ENCODE measurements at places on chromosomes 4 and X.

- DNase-seq = no peak
Measured at GRCh38 chr4:127291316-127291715, 341.4 kb upstream of the INTU start.

- DNase-seq = no peak
Measured at GRCh38 chr4:38967260-38968095, 64.7 kb downstream of the TMEM156 start.

GRCh38 chr4:185708348-185708747 is 103.6 kb downstream of the SORBS2 start:
- DNase-seq = no peak

DNA sequence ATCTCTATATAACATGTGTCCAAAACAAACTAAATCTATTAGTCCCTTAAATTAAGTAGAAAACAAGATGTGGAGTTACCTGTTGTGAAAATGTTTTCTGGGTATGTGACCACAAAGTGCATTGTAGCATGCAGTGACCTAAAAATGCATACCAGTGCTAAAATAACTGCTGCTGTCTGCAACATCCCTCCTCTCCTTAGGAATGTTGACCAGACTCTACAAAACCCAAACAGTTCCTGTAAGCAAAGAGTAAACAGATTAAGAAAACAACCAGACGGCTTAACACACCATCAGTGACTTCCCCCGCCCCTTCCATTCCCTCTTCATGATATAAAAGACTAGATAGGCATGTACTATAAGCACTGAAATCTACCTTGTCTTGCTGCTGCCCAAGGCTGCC is 15.8 kb upstream of the RAB33B start:
- DNase-seq = no peak

DNA sequence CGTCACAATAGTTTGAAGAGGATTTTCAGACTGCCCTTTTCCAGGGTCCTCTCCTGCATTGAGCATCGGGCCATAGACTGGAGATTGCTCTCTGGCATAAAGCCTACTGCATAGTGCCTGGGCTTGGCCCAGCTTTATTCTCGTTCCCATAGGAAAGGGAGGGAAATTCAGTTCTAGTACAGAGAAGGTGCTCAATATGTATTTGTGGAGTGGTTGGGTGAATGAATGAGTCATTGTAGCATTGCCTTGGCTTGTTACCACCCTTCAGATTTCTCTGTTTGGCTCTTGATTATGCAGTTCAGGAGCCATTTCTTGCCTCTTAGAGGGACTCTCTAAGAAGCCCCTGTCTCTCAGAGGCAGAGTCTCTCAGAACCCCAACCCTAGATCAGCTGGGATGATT is 2.6 kb downstream of the TMEM35A start:
- DNase-seq = no peak

DNA sequence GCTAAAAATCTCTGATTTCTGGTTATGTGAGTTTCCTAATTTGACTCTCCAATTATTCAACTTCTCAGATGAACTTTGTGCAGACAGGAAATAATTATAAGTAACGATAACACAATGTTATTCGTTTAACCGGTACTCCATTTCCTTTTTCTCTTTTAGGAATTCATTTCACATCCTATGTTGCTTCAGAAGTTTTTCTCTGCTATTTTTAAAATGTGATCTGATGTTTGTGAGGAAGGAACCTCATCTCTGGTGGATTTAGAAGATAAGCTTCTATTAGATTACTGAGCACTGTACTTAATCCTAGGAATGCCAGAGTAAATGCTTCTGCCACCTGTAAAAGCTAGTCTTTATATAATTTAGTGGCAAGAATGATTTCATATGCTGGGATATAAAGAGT is 116.0 kb upstream of the ETNPPL start:
- no peak for DNase-seq

DNA sequence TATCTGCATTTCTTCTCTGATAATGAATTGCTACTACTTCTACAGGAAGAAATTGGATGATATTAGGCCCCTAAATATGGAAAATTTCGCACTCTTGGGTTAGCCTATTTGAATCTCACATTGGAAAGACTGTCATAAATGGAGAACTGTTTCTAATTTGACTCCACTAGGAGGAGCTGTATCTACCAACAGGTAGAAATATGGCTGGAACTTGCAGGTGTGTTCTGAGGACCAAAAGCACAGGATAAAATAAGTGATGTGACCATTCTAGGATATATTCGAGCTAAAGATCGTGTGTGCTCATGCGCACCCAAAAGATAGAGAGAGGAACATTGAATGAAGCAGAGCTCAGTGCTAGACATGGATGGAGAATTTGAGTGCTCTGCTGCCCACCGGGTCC is 4.8 kb upstream of the NKAP start:
- DNase-seq = no peak

DNA sequence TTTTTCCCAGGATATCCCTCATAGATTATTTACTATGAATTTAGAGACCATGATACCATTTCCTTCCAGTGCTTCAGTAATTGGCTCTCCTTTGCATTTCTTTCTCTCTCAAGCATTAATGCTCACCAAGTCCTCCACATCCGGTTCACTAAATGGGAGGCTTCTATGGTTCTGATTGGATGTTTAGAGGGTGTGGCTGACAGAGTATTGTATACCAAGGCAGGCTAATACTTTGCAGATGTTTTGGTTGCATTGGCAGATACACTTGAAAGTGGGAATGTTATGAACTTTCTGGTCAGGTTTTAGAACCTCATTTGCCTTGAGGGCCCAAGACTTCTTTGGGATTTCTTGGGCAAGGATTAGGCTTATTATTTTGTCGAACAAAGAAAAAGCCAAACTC is 24.2 kb downstream of the CBLL2 start:
- no peak for DNase-seq

DNA sequence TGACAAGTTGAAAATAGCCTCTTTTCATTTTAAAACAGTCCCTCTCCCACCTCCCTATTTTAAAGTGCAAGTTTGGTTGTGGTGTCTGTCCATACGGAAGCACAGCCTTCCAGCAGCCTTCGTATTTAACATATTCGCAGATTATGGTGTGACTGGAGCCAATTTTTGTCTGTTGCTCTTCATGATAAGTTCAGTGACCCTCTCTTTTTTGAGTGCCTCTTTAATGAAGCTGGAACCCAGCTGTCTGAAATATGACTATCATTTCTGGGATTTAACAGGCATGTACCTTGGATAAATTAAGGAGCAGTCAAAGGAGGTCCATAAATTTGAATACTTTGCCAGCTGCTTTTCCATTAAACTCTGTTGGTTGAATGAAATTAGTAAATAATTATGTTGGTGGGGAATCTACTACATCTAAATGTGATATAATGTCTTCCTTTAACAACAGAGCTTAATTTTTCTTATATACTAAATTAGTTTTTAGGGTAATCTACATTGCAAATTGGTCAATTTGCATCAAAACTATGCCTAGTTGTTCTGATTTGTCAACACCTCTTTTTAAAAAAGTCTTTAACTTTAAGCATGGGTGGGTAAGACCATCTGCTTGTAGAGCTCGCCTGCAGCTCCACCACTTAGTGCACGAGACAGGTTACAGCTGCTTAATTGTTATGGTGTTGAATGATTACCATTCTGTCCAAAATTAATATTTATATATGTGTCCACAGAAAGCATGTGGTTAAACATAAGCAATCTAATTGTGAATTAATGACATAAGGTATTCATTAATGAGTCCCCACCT is 216.6 kb downstream of the DCTD start:
- DNase-seq = no peak

- DNase-seq = peak; percentile 67
Measured at GRCh38 chrX:154428176-154429171, at the start of gene ATP6AP1. Gene ATP6AP1, plus strand, starts transcription at chrX:154428677. Its CDS starts 16 bp downstream, at chrX:154428693.

GRCh38 chrX:103464774-103465117 is 54.5 kb downstream of the RAB40A start:
- DNase-seq = peak; percentile 67

DNA sequence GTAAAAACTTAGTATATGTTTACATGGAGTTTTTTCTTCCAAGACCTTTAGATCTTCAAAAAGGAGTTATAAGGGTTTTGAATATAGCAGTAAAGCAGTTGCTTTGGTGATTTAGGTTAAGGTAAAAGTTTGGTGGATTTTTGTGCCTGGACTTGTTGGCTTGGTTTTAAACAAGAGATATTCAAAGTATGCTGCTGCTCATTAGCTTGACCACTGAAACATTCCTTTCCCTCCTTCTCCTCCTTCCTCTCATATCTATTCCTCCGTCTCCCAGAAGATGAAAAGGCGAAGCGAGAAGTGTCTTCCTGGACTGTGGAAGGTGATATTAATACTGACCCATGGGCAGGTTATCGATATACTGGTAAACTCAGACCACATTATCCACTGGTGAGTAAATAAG is 38.4 kb downstream of the METAP1 start:
- DNase-seq = no peak

DNA sequence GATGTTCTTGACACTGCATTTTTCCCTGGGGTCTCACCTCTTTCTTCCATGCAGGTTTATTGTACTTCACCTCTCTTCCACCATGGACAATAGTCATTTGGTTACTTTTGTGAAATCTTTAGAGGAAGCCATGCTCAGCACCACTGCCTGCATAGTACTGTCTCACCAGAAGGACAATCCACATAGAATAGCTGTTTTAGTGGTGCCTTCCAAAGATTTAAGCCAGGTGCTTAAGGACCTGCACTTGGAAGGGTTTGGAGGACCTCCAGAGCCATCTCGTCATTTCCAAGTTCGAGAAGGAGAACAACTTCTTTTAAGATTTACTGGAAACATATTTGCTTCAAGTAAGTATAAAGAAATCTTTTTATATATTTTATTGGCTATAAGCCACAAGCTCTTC is 26.7 kb downstream of the DTHD1 start:
- DNase-seq = no peak

DNA sequence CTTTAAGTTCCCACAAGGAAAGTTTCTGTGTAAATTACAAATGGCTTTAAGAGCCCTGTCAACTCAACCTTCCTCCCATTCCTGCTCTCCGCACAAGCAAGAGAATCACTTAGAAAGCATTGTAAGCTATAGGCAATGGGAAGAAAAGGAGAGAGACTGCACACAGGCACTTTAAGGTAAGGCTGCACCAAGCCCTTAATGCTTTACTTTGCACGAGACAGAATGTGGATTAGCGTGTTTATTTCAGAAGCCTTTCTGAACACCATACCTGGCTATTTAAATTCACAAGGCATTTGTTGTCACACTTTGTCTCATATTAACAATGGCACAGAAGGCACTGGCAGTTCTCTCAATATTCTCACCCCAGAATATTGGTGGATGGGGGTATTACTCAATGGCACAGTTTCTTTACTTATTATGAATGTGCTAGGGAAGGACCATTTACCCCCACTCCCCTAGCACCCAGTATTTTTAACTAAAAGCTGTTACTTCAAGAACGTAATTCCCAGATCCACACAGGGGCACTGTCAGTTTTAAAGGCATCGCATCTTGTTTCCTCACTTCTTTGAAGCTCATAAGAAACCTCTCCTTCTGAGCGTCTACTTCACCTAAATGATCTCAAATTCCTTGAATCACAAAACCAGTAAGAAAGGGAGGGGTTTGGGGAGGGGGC is 150.0 kb downstream of the MAML3 start:
- no peak for DNase-seq

- peak; percentile 25 for DNase-seq
Measured at GRCh38 chr4:3442959-3443749, 1.4 kb downstream of the HGFAC start.

DNA sequence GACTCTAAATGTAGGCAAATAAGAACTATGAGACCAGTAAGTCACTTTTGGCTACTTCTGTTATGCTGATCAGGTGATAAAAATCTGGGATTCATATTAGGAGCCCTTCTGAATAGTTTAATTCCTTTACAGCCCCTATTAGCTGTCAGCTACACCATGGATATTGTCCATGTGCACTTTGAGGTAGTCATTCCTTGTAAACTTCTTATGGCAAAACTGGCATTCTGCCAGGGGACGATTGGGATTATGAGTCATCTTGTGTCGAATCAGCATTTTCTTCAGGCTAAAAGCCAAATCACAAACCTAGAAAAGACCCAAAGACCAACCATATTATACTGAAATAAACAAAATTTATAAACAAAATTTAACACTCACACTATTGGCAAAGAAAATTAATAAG is 227.6 kb downstream of the PRDM5 start:
- no peak for DNase-seq

GRCh38 chr4:158341896-158342295 is 131.6 kb downstream of the TMEM144 start:
- DNase-seq = no peak

- no peak for DNase-seq
Measured at GRCh38 chrX:151710457-151710856, 5.4 kb upstream of the FATE1 start.

DNA sequence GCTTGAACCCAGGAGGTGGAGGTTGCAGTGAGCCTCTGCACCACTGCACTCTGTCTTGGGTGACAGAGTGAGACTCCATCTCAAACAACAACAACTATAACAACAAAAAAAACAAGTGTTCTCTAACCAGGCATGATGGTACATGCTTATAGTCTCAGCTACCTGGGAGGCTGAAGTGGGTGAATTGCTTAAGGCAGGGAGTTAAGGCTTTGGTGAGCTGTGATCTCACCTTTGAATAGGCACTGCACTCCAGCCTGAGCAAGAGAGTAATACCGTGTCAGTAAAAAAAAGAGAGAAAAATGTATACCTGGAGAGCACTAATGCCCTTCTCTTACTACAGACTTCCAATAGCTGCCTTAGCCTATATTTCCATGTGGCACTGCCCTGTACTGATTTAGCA is 18.9 kb upstream of the USP9X start:
- DNase-seq = no peak

- DNase-seq = no peak
Measured at GRCh38 chrX:105773801-105774200, 48.5 kb upstream of the NRK start.

DNA sequence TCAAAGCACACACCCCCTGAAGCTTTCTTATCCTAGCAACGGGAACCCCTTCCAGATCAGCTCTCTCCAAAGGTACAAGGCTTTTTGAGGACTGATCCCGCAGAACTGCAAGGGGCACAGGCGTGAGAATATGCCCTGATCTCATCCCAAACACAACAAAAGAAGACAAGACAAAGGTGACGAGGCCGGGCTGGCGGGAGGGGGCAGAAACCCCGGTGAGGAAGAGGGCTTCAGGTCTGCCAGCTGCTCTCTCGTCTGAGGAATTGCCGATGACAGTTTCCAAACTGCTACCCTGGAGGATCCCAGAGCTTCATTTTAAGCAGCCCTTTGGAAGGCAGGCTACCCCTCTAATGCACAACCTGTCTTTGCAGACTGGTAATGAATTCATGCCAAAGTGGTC is 3.4 kb downstream of the HCFC1 start:
- DNase-seq = no peak

Measured in NT2/D1 (cell line).